HS-27A (cell line): ENCODE measurements at places on chromosomes 12 and 14.
A peak's percentile ranks its signal among the peaks of the same experiment; 100 is the strongest.

DNA sequence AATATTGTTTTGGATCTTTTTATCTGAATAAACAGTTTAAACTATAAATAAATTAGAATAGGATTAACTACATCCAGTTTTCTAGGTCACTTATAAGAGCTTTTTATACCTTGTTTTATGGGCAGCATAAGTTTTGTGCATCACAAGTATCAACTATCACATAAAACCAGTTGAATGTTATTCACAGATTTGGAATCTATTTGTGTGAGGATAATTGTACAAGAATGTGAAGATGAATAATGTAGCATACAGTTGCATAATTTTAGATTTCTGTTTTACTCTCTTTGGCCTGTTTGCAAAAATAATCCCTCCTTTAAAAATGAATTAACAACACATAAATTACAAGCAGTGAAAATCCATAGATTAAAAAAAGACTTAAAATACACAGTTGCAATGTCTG, 88.8 kb downstream of the SCFD1 start:
- no peak for DNase-seq

DNA sequence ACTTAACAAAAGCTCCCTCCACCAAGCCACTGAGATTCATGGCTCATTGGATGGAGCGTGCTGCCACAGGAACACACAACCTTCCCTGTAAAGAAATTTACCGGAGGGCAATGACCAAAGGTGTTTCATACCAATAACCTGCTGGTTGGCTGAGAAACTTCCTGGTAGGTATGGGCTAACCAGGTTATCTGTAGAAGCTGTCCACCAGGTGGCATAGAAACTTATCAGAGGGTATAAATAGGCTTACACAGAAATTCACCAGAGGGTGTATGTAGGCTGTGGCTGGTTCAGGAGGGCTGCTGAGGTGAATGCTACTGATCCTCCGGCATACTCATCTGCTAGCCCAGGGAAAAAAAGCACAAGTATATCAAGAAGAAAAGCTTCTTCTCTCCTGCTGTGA, 27.1 kb upstream of the MTERF2 start:
- DNase-seq: no peak

DNA sequence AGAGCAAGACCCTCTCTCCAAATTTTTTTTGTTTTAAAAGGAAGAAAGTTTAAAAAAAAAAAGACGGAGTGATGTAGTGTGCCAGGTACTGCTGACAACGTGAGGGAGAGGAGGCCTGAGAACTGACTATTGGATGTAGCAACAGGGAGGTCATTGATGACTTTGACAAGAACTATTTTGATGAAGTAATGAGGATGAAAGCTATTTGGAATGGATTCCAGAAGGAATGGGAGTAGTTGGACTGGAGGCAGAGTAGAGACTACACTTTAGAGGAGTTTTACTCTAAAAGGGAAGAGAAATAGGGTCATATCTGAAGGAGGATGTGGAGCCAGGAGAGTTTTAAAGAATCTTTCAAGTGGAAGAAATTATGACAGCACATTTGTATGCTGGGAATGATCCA, 27.8 kb upstream of the SLC38A2 start:
- peak; percentile 39 for DNase-seq

DNA sequence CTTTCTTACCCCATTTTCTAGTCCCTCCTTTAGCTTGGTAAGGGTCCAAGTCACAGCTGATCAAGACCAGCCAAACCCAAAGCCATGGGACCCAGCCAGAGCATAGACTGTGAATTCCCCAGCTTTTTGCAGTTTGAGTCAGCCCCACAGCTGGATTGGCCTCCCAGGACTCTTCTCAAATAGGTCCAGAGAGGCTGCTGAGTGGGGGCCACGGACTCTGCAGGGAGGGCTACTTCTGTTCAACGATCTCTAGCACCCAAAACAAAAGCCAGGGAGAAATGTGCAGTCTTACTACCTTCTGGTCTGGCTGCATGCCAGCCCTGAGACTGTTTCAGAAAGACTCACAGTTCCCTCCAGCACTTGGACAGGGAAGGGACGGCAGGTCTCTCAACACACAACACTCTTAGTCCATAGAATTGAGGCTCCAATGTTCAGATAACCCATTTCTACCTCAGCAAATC, 1.6 kb downstream of the VDR start:
- peak; percentile 33 for DNase-seq

- DNase-seq: no peak
These were observed 262.7 kb upstream of the ALG10B start for GRCh38 chr12:38053655-38054464.

DNA sequence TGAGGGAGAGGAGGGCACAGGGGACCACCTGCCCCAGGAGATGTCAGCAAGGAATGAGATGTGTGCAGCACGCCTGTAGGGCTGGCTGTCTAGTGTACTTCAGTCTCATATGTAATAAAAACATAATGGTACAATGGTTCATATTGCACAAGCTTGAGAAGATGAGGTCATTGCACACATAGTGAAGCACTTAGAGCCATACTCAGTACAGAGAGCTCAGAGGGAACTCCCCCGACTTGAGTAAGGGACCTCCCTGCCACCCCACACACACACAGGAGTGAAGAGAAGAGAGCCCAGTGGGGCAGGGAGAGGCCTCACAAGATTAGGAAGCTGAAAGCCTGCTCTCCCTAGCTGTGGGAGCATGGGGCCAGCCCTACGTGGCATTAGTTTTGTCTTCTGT, 61.5 kb downstream of the SLC6A12 start:
- DNase-seq: no peak

GRCh38 chr12:11882301-11883019, 188.3 kb upstream of the BCL2L14 start:
- no peak for DNase-seq

GRCh38 chr14:70988452-70988851, 81.2 kb downstream of the PCNX1 start:
- DNase-seq: no peak

DNA sequence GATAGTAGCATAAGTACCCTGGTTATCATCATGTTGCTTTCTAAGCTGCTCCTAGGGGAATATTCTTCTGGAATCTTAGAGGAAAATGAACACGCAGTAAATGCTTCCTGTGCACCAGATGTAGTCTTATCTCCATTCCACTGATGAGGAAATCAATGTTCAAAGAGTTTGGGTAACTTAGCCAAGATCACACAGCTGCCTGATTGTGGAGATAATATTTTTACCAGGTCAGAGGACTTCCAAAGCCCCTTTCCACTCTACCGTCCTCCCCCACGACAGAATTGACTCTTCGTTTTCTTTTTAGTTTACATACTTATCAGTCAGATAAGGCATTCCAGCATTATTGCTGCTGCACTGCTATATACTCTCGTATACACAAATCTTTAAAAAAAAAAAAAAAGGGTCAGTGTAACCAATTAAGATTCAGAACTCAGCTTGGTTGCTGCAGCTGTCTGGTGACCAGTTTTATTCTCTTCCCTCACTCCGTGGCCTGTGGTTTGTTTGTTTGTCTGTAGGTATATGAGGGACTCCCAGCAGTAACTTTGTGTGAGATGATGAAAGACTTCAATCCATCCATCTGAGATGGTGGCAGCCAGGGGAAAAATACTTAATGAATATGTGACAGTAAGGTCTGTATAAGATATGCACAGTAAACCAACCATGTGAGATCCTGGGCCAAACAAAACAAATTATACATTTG, 110.5 kb downstream of the TGFB3 start:
- DNase-seq: no peak

GRCh38 chr14:24232645-24233537, at the start of gene GMPR2:
Gene GMPR2, plus strand, starts transcription at chr14:24232929. Its CDS starts 325 bp downstream, at chr14:24233254.
- no peak for DNase-seq

DNA sequence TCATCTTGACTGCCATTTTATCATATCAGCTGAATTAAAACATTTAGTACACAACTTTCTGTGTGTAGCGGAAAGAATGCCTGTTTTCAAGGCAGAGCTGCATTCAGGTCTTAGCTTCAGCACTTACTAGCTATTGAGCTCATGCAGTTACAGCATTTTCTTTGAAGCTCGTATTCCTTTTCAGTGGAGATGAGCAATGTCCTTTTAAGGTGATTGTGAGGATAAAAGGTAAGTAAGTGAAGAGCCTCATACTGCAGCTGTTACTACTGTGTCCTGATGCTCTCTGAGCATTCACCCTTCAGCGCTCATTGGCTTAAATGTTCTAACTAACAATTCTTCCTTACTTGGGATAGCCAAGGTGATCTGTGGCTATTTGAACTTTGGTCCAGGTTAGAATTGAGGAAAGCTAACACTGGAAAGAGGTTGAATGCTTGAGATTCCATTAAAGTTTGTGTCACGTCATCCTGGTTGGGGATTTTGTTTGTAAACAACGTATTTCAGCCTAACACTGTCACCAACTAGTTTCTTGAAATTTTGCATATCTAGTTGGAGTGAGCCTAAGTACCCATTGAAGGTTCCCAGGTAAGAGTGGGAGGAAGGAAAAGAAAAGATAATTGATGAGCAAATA, 71.4 kb downstream of the PAPOLA start:
- DNase-seq: no peak

DNA sequence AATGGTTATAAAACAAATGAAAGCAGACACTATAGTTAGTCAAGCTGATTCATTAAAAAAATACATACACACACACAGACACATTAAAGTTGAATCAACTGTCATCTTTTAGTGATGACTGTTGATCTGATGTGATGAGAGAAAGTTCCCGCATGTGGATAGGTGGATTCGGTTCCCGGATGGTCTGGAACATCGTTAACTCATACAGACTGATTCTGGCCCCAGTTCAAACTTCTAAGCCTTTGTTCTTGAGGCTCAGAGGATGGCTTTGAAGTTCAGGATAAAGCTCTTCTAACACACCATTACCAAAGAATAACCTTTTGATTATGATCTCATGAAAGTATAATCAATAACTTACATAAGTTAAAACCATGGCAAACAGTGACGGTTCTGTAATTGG, 27.5 kb downstream of the WIF1 start:
- no peak for DNase-seq

- DNase-seq: no peak
These were observed 18.2 kb downstream of the ANKRD9 start for GRCh38 chr14:102491366-102491765.

- DNase-seq: no peak
These were observed 211.4 kb downstream of the NTF3 start for GRCh38 chr12:5643266-5643665.

DNA sequence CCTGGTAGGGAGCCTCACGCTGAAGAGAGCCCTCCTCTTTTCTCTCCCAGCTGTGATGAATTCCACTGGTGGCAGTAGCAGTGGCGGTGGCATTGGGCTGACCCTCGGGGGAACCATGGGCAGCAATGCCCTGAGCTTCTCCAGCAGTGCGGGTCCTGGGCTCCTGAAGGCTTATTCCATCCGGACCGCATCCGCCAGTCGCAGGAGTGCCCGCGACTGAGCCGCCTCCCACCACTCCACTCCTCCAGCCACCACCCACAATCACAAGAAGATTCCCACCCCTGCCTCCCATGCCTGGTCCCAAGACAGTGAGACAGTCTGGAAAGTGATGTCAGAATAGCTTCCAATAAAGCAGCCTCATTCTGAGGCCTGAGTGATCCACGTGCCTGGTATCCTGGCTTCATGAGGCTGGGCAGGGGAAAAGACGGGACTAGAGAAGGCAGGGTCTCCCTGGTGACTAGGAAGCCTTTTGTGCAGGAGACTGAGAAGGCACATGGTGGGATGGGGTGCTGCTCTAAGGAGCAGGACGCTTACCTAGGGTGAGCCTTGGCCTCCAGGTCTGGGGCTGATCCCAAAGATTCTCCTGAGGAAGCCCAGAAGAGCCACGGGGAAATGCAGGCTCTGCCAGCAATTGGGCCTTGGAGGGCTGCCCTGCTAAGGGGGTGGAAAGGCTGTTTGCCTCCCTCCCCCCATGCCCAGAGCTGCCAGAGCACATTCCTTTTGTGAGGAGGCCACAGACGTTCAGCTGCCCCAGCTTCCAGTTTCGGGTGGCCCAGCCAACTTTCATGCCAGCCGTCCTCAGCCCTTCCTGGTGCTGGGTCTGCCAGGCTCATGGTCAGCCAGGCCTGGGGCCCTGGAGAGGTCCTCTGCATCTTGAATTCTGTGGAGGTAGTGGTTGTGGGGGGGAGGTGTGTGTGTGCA, 15.8 kb downstream of the KRT7 start:
- DNase-seq: no peak

- no peak for DNase-seq
These were observed 41.3 kb upstream of the BCL7A start for GRCh38 chr12:121980191-121980891.

- no peak for DNase-seq
These were observed 1213.6 kb downstream of the GALC start for GRCh38 chr14:86779416-86779815.

- no peak for DNase-seq
These were observed 11.1 kb downstream of the AQP6 start for GRCh38 chr12:49983892-49984291.

GRCh38 chr14:75446447-75446846, 18.6 kb downstream of the JDP2 start:
- DNase-seq: no peak

- DNase-seq: no peak
These were observed 118.1 kb downstream of the TRAFD1 start for GRCh38 chr12:112243255-112244110.

GRCh38 chr12:10771132-10771733, 31.2 kb downstream of the TAS2R7 start:
- no peak for DNase-seq

DNA sequence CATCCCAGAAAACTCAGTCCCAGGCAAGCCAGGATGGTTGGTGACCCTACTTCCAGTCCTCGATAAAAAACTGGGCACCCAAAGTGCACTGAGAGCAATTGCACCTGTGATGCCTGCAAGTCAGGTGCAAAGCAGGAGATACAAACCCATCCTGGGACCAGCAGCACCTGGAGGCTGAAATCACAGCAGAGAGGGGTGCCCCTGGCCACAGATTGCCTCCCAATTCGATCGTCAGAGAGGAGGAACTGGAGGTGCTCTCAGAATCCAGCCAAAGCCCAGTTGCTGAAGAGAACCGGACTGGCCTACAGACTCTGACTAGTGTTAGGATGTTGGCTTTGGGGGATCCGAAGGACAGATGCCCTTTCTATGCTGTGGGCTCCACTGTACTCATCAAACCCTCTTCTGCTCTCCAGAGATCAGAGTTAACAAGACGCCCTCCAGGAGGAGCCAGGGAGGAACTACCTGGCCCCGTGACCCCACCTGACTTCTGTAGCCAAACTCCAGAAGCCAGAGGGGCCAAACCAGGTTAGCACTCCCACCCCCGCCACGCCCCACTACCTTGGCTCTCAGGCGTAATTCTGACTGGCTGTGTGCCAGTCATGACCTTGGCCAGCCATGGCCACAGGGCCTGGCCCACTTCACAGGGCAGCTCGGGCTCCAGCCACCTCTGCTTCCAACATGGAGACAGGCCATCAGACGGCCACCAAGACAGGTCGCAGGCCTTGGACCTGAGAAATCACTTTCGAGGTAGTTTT, 284.5 kb upstream of the RTL1 start:
- DNase-seq: no peak
